ENCODE measurements at places on chromosomes 6 and 20. TPM values are rescaled to one million over a fixed set of nuclear protein-coding genes. Genes with fewer than 3 reads are reported as not detected.

DNA sequence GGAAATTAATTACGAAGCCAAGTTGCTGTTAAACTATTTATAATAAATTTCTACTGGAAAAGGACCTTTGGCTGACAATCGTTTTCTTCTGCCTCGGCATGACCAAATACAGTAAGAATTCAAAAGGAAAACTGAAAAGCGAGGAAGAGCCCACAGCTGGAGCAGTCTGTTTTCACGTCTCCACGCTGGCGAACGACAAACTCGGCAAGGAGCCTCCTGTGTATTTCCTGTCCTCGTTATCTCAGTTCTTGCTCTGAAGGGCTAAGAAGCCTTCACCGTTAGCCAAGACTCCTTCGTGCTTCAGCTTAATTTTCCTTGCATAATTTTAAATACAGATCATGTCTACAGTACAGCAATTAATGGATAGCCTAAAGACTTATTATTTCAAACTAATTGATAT lies 214.3 kb upstream of the PLCB4 start:
- no peaks in the 10 kb centered on the region for H3K36me3 ChIP-seq
- DNase-seq: peak; percentile 58
- peak overlapping the region; percentile 38 for H3K27ac ChIP-seq
- no peaks in the 10 kb centered on the region for H3K27me3 ChIP-seq

- H3K4me3 ChIP-seq: no peak overlapping the region
- no peaks in the 10 kb centered on the region for H3K4me1 ChIP-seq
- H3K27me3 ChIP-seq: no peaks in the 10 kb centered on the region
- no peak for DNase-seq
- no peak overlapping the region for H3K27ac ChIP-seq
These were observed 25.1 kb downstream of the RRAGD start for GRCh38 chr6:89386917-89387491.

DNA sequence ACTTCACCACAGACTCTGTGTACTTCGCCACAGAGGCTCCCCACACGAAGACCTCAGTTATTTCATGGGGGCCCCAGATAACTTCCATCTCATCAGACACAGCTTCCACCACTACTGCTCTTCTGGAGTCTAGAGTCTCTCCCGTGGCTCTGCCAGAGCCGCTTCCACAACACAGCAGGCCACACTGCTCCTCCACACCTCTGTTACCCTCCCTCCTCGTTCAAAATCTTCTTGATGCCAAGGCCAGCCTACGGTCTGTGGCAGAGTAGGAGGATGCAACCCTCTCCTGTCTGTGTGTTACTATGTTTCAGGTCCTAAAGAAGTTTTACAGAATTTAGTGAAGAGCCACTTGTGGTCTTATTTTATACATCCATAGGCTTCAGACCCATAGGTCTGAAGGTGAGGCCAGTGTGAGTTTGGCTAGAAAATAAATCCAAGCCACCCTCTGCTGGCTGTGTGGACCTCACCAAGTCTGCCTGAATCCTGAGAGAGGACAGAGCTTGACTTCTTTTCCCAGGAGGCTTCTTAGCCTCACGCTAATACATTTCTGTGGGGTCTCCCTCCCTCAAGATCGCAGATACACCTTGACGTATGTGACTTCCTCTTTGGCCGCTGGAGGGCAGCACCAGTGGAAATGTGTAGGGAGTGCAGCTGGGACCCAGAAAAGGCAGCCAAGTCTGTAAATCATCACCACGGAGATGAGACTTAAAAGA lies 197.7 kb downstream of the FAXC start:
- no peaks in the 10 kb centered on the region for H3K4me1 ChIP-seq
- H3K27me3 ChIP-seq: no peaks in the 10 kb centered on the region
- H3K27ac ChIP-seq: no peak overlapping the region
- H3K36me3 ChIP-seq: no peaks in the 10 kb centered on the region
- H3K4me3 ChIP-seq: no peak overlapping the region
- peak; percentile 67 for DNase-seq

- DNase-seq: no peak
- H3K4me1 ChIP-seq: no peaks in the 10 kb centered on the region
- H3K27ac ChIP-seq: no peak overlapping the region
- no peaks in the 10 kb centered on the region for H3K27me3 ChIP-seq
These were observed 133.5 kb downstream of the SCML4 start for GRCh38 chr6:107690643-107691061.

- no peaks in the 10 kb centered on the region for H3K4me1 ChIP-seq
- no peak overlapping the region for H3K4me3 ChIP-seq
- H3K36me3 ChIP-seq: no peaks in the 10 kb centered on the region
- DNase-seq: no peak
- H3K27me3 ChIP-seq: no peaks in the 10 kb centered on the region
These were observed 35.9 kb downstream of the EPM2A start for GRCh38 chr6:145699462-145699861.

- no peaks in the 10 kb centered on the region for H3K27me3 ChIP-seq
- H3K4me1 ChIP-seq: peaks cover 7% of the 10 kb centered on the region
- no peaks in the 10 kb centered on the region for H3K36me3 ChIP-seq
- no peak overlapping the region for H3K27ac ChIP-seq
- H3K4me3 ChIP-seq: no peak overlapping the region
These were observed 24.6 kb upstream of the PPP1R14C start for GRCh38 chr6:150118203-150118602.

DNA sequence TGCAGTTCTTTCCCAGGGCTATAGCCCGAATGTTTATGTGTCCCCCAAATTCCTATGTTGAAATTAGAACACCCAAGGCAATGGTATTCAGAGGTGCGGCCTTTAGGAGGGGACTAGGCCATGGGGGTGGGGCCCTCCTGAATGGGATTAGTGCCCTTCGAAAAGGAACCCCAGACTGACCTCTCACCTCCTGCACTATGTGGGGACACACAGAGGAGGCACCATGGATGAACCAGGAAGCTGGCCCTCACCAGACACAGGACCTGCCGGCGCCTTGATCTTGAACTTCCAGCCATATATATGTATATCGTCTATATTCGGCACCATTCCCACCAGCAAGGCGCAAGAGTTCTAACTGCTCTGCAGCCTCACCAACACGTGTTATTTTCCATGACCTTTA lies 101.5 kb upstream of the BHLHE23 start:
- no peak for DNase-seq
- H3K4me3 ChIP-seq: no peak overlapping the region
- H3K27ac ChIP-seq: no peak overlapping the region
- H3K4me1 ChIP-seq: no peaks in the 10 kb centered on the region

GRCh38 chr6:30776390-30777154 lies 32.2 kb upstream of the IER3 start:
- no peaks in the 10 kb centered on the region for H3K36me3 ChIP-seq
- peaks cover 37% of the 10 kb centered on the region for H3K4me1 ChIP-seq
- DNase-seq: no peak
- no peaks in the 10 kb centered on the region for H3K27me3 ChIP-seq
- no peak overlapping the region for H3K27ac ChIP-seq

Gene OR2H1
- total RNA-seq: not detected

Gene SLC17A2
- not detected for total RNA-seq

Gene ZNF311
- 1.8 TPM for total RNA-seq

Gene KCNQ5
- total RNA-seq: 1.3 TPM

Gene RAB44
- total RNA-seq: 0.96 TPM

Gene WFDC10B
- not detected for total RNA-seq

Gene HRH3
- total RNA-seq: not detected

Gene DUSP15
- total RNA-seq: 2.4 TPM

Measured in upper lobe of right lung (tissue), 1 donor.